ENCODE measurements at places on chromosomes 1 and 21.

DNA sequence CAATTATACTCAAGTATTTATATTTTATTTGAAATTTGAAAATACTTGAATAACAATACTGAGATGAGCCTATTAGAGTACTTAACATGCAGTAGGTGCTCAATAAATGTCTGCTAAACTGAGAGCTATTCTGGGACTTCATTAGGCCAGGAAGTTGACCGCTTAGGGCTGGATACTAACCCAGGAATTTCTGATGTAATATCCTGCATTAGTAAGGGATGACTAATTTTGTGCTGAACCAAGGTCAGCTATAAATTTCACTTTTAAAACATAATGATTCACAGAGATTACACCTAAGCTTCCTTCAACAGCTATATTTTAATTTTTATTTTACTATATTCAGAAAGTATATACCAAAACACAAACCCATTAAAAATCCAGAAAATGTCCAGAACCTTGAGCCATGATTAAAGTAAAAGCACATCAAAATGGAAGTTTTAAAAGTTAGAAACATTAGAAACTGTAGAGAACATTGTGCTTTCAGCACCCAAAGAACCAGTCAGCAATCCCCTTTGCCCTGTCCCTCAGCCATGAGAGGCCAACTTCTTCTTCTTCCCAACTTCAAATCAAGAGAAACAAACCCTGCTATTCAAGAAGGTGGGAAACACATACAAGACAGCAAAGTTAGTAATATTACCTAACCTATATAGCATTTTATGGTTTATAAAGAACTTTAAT is 35.4 kb downstream of the WNT2B start:
- no peak for DNase-seq

GRCh38 chr1:216662681-216663080 is 60.5 kb downstream of the ESRRG start:
- DNase-seq: no peak

DNA sequence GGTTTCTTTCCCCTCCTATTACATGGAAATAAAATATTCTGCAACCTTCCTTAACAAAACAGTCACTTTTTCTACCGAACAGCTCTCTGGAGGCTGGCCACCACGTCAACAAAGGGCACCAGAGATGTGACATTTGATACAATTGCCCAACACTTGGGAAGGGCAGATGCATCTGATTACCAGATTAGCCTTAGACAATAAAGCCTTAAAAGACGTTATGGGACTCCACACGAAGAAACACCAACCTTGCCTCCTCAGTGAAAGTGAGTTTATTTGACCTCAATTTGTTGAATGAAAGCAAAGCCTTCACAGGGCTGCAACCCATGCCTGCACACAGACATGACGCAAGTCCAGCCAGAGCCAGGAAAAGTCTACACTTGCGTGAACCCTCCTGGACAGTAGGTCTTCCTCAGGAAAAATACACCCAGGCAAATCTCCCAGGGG is 136.1 kb downstream of the TGFBR3 start:
- DNase-seq: no peak

DNA sequence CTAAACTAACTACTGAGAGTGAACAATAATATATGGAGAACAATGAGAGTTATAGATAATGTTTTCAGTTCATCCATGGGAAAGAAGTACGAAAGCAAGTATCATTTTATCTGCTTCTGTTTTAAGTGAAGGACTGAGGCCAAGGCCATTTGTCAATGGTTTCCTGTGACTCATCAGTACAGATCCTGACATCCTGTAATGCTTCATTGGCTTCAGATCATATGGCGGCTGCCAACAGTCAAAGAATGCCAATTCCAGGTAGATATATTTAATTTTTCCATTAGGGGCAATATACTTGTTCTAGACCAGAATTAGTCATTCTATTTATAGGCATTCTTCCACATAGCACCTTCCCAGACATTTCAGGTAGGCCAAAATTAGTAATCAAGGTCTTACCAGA is 97.3 kb downstream of the USH2A start:
- DNase-seq: no peak

DNA sequence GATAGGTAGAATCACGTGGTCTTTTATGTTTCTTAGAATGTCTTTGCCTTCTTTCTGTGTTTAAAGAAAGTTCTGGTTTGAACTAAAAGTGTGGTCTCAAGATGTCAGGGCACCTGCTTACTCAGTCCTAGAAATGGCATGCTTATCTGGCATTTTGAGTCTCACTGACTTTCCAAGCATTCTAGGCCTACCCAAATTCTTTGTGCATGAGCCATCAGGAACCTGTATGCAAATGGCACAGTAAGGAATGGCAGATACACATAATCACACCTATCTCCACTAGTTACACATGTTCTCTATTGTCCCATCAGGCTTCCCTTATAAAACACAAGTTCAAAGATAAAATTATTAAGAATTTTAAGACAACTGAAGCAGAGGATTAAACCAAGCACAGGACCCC is 29.5 kb upstream of the CLCA4 start:
- DNase-seq: no peak

GRCh38 chr1:184958554-184959353 is 15.6 kb downstream of the NIBAN1 start:
- no peak for DNase-seq

DNA sequence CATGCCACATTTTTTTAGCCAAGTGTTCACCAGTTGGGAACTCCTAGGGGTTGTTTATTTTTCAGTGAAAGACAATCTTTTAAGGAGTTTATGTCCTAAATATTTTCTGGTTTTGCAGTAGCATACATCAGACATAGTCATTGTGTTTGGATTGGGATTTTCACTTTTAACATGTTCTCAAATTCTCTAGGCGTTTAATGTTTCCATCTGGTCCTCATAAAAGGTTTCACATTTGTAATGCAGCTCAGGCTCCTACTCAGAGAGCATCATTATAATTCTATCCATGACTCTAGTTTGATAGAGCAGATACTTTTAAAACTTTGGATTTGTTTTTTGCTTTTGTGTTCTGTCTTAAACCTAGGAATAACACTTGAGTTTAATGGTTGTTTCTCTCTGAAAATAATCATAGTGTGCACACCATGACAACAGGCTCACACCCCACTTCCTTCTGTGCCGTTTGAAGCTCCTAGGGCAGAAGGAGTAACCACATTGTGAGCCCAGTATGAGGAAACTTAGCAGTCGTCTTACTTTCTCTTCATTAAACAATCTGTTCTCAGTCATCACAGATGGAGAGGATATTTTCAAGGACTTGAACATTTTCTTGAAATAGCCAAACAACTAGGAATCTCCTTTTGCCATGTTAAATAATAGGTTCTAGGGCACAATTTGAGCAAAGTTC is 219.6 kb downstream of the PDE4B start:
- no peak for DNase-seq

DNA sequence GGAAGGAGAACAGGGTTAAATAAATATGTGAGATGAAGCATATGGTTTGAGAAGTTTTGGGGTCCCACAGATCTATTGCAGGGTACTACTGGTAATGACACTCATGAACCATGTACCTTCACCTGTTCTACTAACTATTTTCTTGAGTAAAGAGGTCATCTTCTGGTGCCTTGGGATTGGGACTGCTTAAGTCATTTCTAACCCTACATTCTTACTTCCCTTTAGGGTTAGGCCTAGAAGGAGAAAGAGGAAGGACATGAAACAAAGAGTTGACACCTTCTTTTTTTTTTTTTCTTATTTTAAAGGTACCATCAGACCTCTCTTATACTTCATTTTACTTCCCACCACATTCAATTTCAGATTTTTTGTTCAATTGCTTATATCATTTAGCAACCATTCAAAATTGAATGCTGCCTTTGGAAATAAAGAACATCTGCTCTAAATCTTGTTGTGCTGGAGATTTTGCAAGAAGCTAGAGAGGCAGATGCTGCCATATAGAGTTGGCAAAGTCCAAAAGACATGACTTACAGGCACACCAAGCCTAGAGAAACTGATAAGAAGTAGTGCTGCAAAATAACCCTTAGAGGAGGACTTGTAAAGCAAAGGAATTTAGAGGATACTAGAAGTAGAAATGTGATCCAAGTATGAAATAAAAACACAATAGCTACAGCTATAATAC is 374.4 kb upstream of the ST6GALNAC5 start:
- DNase-seq: no peak

- DNase-seq: no peak
These were observed 287.5 kb downstream of the PTGER3 start for GRCh38 chr1:70760154-70760553.

GRCh38 chr1:234748066-234748465 is 138.1 kb upstream of the IRF2BP2 start:
- no peak for DNase-seq

DNA sequence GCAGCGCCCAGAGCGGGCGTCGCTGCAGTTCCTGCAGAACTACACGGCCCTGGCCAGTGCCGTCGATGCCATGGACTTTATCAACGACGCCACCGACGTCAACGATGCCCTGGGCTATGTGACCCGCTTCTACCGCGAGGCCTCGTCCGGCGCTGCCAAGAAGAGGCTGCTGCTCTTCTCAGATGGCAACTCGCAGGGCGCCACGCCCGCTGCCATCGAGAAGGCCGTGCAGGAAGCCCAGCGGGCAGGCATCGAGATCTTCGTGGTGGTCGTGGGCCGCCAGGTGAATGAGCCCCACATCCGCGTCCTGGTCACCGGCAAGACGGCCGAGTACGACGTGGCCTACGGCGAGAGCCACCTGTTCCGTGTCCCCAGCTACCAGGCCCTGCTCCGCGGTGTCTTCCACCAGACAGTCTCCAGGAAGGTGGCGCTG is 22.0 kb downstream of the COL6A1 start:
- DNase-seq: no peak

GRCh38 chr1:56097713-56098112 is 481.6 kb downstream of the PLPP3 start:
- no peak for DNase-seq

GRCh38 chr1:174946031-174946430 is 53.7 kb upstream of the CACYBP start:
- DNase-seq: no peak

DNA sequence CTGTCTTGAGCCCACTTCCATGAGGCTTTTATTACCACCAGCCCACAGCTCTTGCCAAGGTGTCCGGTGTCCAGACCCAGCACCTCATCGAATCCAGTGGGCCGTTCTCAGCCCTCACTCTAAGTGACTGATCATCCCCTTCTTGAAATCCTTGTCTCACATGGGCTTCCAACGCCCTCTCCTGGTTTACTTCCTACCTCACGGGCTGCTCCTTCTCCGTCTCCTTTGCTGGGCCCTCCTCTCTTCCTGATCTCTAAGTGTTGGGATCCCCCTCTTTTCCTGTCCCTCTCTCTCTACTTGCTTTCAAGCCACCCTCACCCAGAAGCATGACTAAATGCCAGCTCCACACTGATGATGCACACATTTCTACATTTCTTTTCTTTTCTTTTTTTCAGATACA is 9.0 kb upstream of the RHBG start:
- DNase-seq: no peak

DNA sequence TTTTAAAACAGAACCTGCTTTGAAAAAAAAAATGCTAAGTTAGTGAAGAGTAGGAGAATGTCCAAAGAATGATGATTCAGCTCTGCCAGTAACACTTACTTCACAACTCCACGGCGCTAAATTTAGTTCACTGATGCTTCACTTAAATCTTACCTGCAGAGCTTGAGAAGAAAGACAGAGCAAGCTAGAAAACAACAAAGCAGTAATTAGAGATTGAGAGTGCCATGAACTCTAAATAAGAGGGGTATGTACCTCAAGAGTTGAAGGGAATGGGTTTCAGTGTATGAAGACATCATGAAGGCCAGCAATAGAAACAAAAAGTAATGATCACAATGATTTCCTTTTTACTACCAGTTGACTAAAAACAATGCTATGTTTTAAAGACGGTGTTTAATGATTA is 32.8 kb downstream of the EPRS1 start:
- DNase-seq: no peak

DNA sequence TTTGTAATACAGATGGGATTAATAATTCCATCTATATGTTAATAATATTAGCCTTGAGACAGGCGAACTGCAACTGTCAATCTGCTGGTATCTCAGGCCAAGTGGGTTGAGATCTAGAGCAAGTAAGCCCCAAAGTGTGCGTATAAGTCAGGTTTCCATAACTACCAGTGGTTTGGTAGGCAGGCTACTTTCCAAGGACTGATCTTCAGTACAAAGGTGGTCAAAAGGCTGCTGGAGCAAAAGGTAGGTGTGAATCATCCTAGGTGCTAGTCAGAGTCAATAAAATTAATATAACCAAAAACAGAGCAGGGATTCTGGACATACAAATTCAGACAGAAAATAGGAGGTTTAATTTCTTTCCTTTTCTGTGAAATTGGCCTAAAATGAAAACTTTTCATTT is 328.0 kb downstream of the TGFB2 start:
- no peak for DNase-seq

GRCh38 chr1:9293241-9293532 is 493 bp downstream of the SPSB1 start:
- DNase-seq: no peak

- no peak for DNase-seq
These were observed 75.3 kb downstream of the NTMT2 start for GRCh38 chr1:170221031-170221430.

GRCh38 chr1:196180847-196181593 is 427.2 kb downstream of the KCNT2 start:
- no peak for DNase-seq

DNA sequence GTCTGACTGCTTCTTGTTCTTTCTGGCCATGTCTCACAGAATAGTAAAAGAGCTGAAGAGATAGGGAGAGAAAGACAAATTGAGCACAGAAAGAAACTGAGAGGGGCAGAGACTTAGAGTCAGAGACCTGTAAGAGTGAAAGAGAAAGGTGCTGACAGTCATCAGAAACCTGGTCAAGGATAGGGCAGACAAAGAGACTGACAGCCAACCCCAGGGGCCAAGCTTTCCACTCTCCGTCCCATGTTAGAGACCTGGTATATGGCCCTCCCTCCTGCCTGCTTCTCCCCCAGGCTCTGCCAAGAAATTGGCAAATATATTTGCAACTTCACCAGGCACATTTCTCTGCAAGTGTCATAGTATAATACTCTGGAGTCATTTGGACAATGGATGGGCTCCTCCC is 64.6 kb downstream of the RHBG start:
- DNase-seq: no peak

DNA sequence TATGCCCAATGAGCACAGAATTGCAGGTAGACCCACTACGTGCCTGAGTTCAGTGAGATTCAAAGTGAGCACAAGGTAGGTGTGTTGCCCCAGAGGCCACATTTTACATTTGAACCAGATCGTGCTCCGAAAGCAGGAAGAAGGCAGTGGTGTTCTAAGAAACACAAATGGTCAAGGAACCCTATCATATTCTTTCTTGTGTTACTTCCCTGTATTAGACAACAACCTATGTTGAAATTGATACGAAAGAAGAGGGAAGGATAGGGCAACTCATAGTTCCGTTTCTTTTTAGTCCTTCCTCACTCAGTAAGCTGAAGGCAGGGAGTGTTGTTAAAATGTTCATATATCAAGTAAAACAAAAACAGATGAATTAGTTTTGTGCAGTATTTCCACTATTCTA is 33.9 kb downstream of the OLFML2B start:
- no peak for DNase-seq

DNA sequence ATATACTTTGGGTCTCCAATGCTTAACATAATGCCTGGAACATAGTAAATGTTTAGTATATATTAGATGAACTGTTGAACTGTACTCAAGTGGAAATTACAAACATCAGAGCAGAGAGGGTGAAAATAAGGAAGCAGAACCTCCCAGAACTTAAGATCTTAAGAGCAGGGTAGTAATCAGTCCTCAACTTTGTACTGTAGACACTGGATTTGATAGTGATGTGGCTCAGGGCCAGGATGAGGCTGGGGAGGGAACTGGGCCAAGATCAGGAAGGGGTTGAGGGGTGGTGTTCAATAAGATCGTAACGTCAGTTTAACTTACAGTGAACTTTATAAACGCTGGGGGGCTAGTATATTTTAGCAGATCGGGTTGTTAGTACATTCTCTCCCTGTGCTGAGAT is 15.4 kb downstream of the MPZL1 start:
- no peak for DNase-seq

GRCh38 chr1:175136246-175136645 is 56.3 kb downstream of the KIAA0040 start:
- DNase-seq: no peak

Data from activated CD4-positive, alpha-beta T cell treated with anti-CD3 and anti-CD28 coated beads, Interleukin-2, amount 50 U/mL, for 48 hours (primary cell).